ENCODE measurements at places on chromosomes 1 and 21.

DNA sequence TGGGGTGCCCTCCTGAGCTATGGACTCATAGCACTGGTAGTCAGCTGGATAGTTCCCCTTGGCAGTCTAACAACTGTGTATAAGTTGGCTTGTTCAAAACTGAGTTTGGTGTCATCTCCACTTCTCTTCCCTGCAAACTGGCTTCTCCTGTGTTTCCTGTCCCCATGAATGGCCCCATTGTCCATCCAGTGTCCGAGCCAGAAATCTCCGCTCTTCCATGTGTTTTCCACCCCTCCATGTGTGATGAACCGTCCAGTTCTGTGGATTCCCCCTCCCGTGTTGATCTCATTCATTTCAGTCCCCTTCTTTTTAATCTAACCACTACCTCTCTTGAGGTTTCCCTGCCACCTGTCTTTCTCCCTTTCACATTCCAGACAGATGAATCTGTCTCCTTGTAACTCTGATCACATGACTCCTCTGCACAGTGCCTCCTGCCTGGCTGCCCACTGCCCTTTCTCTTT is 195.7 kb downstream of the ROR1 start:
- DNase-seq = no peak

DNA sequence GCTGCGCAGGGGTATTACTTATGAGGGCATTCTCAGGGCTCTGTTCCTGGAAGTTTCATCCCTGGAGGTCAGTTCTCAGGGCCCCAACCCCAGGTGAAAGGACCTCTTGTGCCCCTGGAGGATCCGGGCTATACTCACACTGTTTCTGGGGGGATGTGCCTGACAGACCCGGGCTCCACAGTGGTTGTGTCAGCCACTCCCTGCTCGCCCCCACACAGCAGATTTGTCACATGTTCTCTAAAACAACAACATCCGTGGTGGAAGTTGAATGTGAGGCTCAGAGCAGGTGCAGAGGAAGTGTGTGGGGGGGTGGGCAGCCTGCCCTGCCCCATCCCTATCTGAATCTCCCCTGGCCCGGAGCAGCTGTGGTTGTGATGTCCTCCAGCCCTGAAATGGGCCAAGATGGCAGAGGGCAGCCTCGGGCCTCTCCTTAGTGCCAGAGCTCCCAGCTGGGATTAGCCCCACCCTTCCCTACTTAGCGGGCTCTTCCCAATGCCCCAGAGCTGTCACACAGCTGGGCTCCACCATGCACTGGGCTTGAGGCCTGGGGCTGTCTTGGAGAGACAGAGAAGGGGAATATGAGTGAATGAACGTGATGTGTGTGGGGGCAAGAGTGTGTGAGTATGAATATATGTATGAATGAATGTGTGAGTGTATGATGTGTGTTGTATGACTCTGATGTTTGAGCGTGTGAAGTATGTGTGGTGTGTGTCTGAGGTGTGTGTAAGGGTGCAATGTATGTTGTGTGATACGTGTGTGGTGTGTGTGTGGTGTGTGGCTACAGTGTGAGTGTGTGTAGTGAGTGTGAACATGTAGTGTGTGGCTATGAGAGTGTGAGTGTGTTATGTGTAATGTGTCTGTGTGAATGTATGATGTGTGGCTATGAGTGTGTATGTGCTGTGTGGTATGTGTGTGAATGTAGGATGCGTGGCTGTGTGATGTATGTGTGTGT is 1.5 kb upstream of the FCMR start:
- DNase-seq = peak; percentile 51

DNA sequence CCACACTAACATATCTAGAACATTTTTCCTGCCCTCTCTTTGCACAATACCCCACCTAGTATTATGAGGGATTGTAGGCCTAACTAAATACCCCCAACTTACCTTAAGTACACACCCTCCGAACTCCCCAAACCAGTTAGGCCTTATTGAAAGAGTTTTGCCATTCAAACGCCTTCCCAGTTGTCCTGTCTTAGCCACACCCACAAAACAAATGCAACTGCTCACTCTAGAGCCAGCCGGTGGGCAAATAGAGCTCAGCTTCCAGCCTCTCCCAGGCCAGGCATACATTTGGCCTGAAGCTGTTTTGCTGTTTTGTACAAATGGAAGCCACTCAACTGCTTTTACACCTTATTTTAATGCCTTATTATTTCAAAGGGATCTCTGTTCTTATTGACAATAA is 224.2 kb upstream of the RUNX1 start:
- no peak for DNase-seq

DNA sequence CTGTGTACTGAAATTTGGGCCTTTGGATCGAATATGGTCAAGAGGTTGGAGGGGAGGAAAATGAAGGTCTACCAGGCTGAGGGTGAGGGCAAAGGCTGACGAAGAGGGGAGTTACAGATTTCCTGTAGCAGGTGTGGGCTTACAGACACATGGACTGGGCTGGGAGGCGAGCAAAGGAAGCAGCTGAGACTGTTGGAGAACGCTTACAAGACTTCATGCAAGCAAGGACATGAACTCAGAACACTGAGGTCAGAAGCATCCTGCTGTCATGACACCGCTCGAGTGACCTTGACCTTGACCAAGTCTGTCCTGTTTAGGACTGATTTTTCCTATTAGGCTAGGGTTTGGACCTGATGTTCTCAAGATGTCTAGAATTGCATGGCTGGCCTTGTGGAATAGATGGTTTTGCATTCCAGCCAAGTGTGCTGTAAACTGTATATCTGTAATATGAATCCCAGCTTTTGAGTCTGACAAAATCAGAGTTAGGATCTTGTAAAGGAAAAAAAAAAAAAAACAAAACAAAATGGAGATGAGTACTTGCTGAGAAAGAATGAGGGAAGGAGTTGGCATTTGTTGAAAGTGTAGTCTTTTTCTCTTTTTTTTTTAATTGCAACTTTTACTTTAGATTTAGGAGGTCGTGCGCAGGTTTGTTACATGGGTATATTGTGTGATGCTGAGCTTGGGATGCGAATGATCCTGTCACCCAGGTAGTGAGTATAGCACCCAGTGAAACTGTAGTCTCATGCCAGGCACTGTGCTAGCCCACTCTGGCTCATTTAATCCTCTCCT is 5.8 kb downstream of the ELF3 start:
- no peak for DNase-seq

GRCh38 chr1:25063591-25064416 is 133.7 kb upstream of the RUNX3 start:
- DNase-seq = no peak

- no peak for DNase-seq
These were observed 2.5 kb downstream of the AGO4 start for GRCh38 chr1:35810096-35810881.

DNA sequence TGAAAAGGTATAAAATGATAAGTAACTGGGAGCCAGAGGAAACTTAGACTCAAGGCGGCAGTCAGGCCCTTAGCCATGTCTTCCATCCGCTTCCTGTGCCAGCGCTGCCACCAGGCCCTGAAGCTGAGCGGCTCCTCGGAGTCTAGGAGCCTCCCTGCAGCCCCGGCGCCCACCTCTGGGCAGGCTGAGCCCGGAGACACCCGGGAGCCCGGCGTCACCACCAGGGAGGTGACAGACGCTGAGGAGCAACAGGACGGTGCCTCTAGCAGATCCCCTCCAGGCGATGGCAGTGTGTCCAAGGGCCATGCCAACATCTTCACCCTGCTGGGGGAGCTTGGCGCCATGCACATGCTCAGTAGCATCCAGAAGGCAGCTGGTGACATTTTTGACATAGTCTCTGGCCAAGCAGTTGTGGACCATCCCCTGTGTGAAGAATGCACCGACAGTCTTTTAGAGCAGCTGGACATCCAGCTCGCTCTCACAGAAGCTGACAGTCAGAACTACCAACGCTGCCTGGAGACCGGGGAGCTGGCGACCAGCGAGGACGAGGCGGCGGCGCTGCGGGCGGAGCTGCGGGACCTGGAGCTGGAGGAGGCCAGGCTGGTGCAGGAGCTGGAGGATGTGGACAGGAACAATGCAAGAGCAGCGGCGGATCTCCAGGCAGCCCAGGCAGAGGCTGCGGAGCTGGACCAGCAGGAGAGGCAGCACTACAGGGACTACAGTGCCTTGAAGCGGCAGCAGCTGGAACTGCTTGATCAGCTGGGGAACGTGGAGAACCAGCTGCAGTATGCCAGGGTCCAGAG is at the start of gene BECN2:
BECN2 (plus strand) TSS at position 76 of the 803 bp plus-strand sequence; CDS start at position 76, 0 bp downstream.
- no peak for DNase-seq

GRCh38 chr1:194104247-194104844 is 917.9 kb upstream of the B3GALT2 start:
- no peak for DNase-seq

DNA sequence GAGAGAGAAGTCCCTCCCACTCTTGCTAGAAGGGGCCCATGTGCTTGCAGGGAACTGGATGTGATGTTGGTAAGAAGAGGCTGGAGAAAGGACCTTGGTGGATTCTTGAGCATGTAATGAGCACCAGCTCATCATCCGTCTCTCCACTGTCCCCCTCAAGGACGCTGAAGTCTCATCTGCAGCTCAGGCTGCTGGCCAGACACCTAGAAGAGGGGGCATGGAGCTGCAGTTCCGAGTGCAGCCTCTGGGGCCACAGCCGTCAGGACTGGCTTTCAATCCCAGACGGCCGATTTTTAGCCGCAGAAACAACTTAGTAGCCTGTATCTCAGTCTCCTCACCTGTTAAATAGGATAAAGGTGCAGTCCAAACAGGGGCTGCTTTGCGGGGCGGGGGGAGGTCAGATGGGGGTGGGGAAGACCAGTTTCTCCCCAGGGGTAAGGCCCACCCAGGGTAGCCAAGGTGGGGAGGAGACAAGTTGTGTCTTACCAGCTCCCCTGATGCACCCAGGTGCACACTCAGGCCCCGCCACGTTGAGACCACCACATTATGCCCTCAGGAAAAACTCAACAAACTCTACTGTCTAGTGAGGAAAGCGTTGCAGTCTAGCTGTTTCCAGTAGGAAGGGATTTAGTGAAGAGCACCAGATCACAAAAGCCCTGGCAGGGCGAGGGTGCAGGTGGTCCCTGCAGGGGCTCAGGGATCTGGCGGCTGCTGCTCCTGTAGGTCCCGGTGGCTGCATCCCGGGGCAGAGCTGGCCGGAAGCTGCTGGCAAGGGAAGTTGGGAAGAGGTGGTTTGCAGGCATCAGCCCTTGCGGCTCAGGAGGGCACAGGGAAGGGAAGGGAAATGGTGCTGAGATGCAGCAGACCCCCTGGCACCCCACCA is 29.5 kb downstream of the LDLRAP1 start:
- peak; percentile 49 for DNase-seq

Data from stimulated activated CD4-positive, alpha-beta T cell treated with anti-CD3 and anti-CD28 coated beads, Interleukin-12 subunit alpha, Interleukin-12 subunit beta, amount 100 ng/mL, for 4 hours (primary cell).